Activated B cell treated with CpG ODN at 0.5 μM for 24 hours (primary cell): ENCODE measurements at places on chromosomes 6 and 20. TPM values are rescaled to one million over a fixed set of nuclear protein-coding genes. Genes with fewer than 3 reads are reported as not detected.

BPIFB2 gene
- not detected in 2 replicates for total RNA-seq

DYNLT2 gene
- total RNA-seq, result 3.7 and 4.4 TPM in 2 replicates

CHRNA4 gene
- not detected in 2 replicates for total RNA-seq

BMP7 gene
- total RNA-seq, result not detected in 2 replicates

GTSF1L gene
- 0.34 and 1.3 TPM in 2 replicates for total RNA-seq

FOXA2 gene
- not detected in 2 replicates for total RNA-seq

PRR18 gene
- total RNA-seq, result 0.10 TPM in 1 of 2 replicates, not detected in the other

FOXS1 gene
- not detected in 2 replicates for total RNA-seq

DNA sequence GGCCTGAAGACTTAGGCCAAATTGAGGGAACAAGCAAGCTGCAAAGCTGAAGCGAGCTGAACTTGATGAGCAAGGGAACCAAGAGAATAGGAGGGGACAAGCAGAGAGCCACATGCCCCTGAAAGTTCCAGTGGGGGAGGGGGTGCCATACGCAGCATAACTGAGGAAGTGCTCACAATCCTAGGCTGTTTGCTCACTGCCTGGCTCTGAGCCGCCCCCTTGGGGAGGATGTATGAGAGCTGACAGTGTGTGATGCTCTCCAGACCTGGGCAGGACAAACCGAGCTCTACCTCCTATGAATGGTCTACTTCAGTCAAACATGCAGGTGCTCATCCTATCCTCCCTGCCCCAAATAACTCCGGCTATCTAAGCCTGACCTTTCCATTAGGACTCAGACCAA is 52.1 kb downstream of the FAXC start:
- DNase-seq, result no peak
- H3K27me3 ChIP-seq, result peaks cover 23% of the 10 kb centered on the region
- no peak overlapping the region for H3K4me3 ChIP-seq
- H3K36me3 ChIP-seq, result no peaks in the 10 kb centered on the region

GRCh38 chr6:134626086-134626485 is 308.2 kb upstream of the SGK1 start:
- DNase-seq, result no peak
- H3K27me3 ChIP-seq, result peaks cover 3% of the 10 kb centered on the region
- H3K4me1 ChIP-seq, result peaks cover 10% of the 10 kb centered on the region
- no peaks in the 10 kb centered on the region for H3K36me3 ChIP-seq
- no peak overlapping the region for H3K27ac ChIP-seq

DNA sequence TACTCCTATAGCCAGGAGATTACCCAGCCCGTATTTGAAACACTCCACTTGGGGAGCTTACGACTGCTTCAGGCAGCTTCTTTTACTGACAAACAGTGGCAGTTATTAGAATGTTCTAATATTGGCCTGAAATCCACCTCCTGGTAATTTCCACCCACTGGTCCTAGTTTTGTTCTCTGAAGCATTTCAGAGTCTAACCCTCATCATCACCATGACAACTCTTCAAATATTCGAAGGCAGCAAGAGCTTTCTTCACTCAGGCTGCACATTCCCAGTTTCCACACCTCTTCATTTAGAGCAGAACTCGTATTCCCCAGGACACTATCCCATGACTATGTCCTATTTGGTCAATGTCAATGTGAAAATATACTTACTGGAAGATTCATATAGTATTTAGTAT is 325.6 kb downstream of the UBE3D start:
- H3K27ac ChIP-seq, result no peak overlapping the region
- H3K4me1 ChIP-seq, result no peaks in the 10 kb centered on the region
- peaks cover 3% of the 10 kb centered on the region for H3K27me3 ChIP-seq
- H3K4me3 ChIP-seq, result no peak overlapping the region

DNA sequence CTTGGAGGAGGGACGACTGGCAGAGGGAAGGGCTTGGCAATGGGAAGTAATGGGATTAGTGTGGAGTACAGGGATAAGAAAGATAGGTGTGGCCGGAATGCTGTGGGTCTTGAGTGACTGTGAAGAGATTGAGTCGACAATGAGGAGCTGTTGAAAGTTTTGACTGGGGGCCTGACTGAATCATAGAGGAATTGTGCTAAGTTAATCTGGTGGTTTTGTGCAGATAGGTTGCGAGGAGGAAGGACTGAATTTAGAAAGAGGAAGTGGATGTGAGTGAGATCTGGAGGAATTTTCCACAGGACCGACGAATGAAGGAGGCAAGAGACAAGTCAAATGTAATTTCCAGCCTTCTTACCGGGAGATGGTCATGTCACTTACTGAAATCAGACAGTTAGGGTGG is 143.9 kb upstream of the RALGAPA2 start:
- no peak for DNase-seq
- H3K4me3 ChIP-seq, result no peak overlapping the region
- no peaks in the 10 kb centered on the region for H3K36me3 ChIP-seq
- no peak overlapping the region for H3K27ac ChIP-seq
- peaks cover 30% of the 10 kb centered on the region for H3K27me3 ChIP-seq

- peaks cover 6% of the 10 kb centered on the region for H3K4me1 ChIP-seq
- H3K4me3 ChIP-seq, result no peak overlapping the region
- no peaks in the 10 kb centered on the region for H3K27me3 ChIP-seq
These were observed 862 bp downstream of the C20orf96 start for GRCh38 chr20:289693-290083.

DNA sequence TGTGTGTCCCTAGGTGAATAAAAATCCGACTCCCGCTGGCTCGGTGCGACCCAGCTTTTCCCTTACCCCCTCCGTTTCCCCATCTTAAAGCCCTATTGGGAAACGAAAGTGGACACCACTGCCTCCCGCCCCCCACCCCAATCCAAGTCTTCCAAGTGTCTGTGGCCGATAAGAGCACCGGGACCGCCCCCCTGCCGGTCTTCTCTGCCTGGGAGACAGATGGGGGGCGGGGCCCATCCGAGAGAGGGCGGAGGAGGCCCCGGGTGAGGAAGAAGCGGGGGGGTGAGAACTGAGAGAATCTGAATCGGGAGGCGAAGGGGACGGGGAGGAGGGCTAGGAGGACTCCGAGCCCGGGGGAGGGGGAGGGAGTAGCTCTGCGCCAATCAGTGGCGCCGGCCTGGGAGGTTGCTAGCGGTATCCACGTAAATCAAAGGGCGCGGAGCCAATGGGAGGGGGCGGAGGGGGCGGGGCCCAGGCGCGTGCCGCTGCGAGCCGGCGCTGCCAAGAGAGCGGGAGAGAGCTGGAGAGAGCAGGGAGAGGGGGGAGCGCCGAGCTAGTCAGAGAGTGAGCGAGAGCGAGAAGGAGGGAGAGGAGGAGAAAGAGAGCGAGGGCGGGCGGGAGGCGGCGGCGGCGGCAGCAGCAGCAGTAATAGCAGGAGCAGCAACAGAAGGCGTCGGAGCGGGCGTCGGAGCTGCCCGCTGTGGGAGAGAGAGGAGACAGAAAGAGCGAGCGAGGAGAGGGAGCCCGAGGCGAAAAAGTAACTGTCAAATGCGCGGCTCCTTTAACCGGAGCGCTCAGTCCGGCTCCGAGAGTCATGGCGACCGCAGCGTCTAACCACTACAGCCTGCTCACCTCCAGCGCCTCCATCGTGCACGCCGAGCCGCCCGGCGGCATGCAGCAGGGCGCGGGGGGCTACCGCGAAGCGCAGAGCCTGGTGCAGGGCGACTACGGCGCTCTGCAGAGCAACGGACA is at the start of gene POU3F2:
Gene POU3F2 (plus strand): TSS at position 515 of the 972 bp plus-strand sequence. CDS start 300 bp downstream, at position 815.
- H3K27ac ChIP-seq, result no peak within 1 kb of the TSS
- H3K4me1 ChIP-seq, result peaks cover 47% of the 10 kb centered on the region
- DNase-seq, result peak; percentile 48
- H3K4me3 ChIP-seq, result peak within 1 kb of the TSS; percentile 89

DNA sequence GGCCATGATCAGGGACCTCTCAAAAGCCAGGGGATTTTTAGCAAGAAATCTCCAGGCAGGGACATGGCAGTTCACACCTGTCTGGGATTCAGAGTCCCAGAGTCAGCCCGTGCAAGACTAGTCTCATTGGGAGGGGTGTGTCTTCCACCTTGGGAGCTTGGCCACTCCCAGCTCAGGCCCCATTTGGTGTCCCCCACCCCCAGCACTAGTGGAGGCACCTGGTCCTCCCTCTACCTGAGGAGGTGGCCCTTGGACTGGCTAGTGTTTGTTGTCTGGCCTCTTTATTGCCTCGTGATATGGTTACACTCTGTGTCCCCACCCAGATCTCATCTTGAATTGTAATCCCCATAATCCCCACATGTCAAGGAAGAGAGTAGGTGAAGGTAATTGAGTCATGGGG is 140.8 kb upstream of the PHACTR3 start:
- no peaks in the 10 kb centered on the region for H3K36me3 ChIP-seq
- no peak overlapping the region for H3K4me3 ChIP-seq
- peaks cover 3% of the 10 kb centered on the region for H3K27me3 ChIP-seq
- no peak for DNase-seq
- no peak overlapping the region for H3K27ac ChIP-seq

GRCh38 chr6:106667022-106667402 is 37.6 kb downstream of the QRSL1 start:
- peaks cover 64% of the 10 kb centered on the region for H3K4me1 ChIP-seq
- no peak for DNase-seq
- peaks cover 42% of the 10 kb centered on the region for H3K36me3 ChIP-seq
- no peaks in the 10 kb centered on the region for H3K27me3 ChIP-seq
- peak overlapping the region; percentile 87 for H3K27ac ChIP-seq
- peak overlapping the region; percentile 66 for H3K4me3 ChIP-seq

GRCh38 chr20:51221791-51222408 is 199.0 kb upstream of the KCNG1 start:
- peaks cover 2% of the 10 kb centered on the region for H3K36me3 ChIP-seq
- no peak for DNase-seq
- peaks cover 24% of the 10 kb centered on the region for H3K27me3 ChIP-seq
- H3K4me1 ChIP-seq, result peaks cover 16% of the 10 kb centered on the region
- H3K4me3 ChIP-seq, result no peak overlapping the region

- H3K4me3 ChIP-seq, result no peak overlapping the region
- no peak for DNase-seq
- peak overlapping the region; percentile 33 for H3K27ac ChIP-seq
- H3K36me3 ChIP-seq, result peaks cover 40% of the 10 kb centered on the region
These were observed 160.5 kb downstream of the BACH2 start for GRCh38 chr6:90136176-90136575.

DNA sequence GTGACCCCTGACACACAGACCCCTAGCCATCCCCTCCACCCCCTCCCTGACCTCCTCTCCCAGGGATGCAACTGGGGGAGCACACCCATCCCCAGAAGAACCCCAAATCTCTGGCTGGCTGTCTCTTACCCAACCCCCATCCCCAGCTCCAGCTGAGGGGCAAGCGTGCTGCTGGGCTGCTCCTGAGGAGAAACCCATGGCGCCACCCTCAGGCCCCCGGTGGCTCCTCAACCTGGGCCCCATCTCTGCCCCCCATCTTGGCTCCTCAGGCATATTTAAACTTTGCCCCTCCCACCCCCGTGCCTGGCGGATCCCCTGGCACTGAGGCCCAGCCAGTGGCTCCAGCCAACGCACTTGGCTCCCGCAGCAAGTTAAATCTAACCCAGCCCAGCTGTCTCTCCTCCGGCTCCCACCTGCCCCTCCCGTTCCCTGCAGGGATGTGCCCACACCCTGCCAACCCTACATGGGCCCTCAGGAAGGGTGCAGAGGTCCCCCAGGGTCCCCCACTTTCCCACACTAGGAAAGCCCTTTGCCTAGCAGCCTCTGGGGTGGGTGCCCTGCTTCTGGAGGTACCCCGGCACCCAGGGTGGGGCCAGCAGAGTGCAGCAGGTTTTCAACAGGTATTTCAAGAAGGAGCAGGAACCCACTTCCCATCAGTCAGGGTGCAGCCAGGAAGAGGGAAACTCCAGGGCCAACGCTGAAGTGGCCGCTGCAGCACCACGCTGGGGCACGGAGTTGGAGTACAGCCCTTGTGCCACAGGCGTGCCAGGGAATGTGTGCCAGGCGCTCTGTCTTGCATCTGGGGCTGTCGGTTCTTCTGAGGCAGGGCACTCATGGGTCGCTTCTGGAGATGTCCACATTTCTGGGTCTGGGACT is 5.3 kb upstream of the OSBPL2 start:
- no peak overlapping the region for H3K4me3 ChIP-seq
- no peaks in the 10 kb centered on the region for H3K36me3 ChIP-seq
- no peak overlapping the region for H3K27ac ChIP-seq
- no peak for DNase-seq
- no peaks in the 10 kb centered on the region for H3K27me3 ChIP-seq
- H3K4me1 ChIP-seq, result peaks cover 5% of the 10 kb centered on the region

GRCh38 chr6:54191461-54191860 is 80.2 kb downstream of the MLIP start:
- DNase-seq, result no peak
- H3K27me3 ChIP-seq, result no peaks in the 10 kb centered on the region
- no peak overlapping the region for H3K27ac ChIP-seq
- H3K4me1 ChIP-seq, result no peaks in the 10 kb centered on the region
- no peak overlapping the region for H3K4me3 ChIP-seq

- H3K4me3 ChIP-seq, result no peak overlapping the region
- no peaks in the 10 kb centered on the region for H3K4me1 ChIP-seq
- no peaks in the 10 kb centered on the region for H3K27me3 ChIP-seq
These were observed 61.9 kb upstream of the OPRM1 start for GRCh38 chr6:153976921-153977693.

DNA sequence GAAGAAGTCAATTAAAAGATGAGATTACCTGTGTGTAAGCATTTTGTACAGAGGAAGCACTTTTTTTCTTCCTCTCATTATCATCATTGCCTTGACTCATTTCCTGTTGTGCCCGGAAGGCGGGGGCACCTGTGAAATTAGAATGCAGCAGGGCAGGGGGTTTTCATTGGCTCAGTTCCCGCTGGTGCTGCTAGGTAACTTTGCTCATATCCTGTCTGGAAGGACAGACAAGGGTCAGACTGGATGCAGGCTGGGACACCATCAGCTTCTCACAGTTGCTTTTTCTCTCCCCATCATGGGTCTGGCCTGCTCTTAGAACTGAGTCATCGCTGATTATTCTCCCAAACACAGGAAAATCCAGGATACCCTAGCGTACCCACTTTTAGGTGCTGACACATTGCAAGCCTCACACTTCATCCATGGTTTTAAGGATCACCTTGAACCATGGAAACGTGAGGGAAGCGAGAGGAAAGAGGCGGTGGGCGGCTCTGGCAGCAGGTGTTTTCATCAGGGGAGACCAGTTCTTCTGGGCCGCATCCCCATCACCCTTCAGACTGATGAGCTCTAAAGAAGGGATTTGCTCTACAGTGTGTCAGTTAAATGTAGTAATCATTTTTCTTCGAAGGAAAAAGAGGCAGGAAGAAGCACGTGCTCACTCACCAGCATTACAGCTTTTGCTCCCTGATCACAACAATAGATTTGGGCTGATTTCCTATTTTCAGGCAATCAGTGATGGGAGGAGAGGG is 195.7 kb upstream of the SASH1 start:
- no peaks in the 10 kb centered on the region for H3K36me3 ChIP-seq
- no peak overlapping the region for H3K4me3 ChIP-seq

GRCh38 chr6:32254761-32255198 is 30.9 kb upstream of the NOTCH4 start:
- peaks cover 72% of the 10 kb centered on the region for H3K4me1 ChIP-seq
- H3K36me3 ChIP-seq, result peaks cover 11% of the 10 kb centered on the region
- DNase-seq, result no peak
- H3K27ac ChIP-seq, result peak overlapping the region; percentile 92
